Muscle of arm (tissue), 14 donors: ENCODE measurements at places on chromosomes 3 and 15. TPM values are rescaled to one million over a fixed set of nuclear protein-coding genes. Genes with fewer than 3 reads are reported as not detected.

Gene GRK7
- not detected for polyA plus RNA-seq

Gene RNU5B-1
- not detected for polyA plus RNA-seq

Gene CPN2
- 0.32 TPM for polyA plus RNA-seq

Gene UNC13C
- polyA plus RNA-seq = 4.2 TPM

- DNase-seq = no peak
Observed at GRCh38 chr3:135325726-135326235, 530.7 kb downstream of the EPHB1 start.

- DNase-seq = no peak
Observed at GRCh38 chr3:46124216-46125177, 83.6 kb downstream of the CCR1 start.

DNA sequence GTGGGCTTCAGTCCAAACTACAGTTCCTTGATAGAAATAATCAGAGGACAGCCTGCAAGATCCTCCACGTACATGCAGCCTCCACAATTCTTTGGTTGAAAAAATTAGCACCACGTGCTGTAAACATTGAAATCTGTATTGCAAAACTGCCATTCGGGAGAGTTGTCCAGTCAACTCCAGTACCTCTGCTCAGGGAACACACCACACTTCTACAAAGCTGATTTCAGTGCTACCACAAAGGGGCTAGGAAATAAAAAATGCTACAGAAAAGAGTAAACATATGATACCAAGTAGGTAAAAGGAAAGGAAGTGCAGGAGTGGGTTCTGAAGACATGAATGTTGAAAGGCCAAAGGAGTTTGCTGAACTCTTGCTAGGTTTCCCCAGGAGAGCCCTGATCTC lies 40.4 kb downstream of the GHSR start:
- no peak for DNase-seq

DNA sequence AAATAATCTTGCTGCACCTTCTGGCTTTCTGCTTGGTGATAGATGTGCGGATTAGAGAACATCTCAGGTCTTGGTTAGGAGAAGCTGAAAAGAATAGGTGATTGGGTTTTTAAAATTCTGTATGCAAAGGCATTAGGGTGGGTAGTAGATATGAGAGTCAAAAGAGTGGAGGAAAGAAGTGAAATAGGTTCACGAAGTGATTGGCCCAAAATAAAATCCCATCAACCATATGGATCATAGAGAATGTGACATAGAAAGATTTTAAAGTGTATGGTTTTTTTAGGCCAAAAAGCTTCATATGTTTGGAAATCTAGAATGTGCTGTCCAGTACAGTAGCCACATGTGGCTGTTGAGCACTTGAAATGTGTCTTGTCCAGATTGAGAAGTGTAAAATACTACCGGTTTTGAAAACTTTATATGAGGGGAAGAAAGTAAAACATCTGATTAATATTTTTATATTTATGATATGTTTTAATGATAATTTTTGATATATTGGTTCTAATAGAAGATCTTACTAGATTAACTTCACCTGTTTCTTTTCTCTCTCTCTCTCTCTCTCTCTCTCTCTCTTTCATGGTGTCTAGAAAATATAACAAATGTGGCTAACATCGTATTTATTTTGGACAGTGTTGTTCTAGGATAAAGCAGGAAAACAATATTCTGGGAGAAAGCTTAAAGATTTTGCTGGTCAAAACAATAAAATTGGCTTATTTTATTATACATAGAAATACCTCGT lies 2.9 kb downstream of the MBNL1 start:
- no peak for DNase-seq

DNA sequence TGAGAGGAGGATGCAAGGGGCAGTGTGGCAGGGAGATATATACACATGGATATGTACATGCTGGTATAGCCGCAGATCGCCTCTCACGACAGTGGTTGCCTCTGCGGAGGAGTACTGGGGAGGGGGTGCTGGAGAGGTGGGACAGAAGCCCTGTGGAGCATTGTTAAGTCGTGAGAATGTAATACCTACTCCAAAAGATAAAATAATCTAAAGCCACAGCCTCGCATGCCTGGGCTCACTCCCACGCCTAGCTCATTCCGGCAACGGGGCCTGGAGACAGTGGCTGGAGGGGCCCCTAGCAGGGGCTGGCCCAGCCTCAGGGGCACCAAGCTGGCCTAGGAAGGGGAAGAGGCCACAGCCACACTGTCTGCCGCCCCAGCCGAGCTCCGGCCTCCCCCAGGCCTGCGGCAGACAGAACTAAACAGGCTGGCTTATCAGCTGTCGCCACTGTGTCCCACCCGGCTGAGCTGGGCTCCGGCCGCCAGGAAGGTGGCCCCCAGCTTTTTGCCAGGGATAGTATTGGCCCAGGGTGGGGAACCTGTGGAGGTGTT lies 65.1 kb upstream of the LCTL start:
- DNase-seq = no peak

DNA sequence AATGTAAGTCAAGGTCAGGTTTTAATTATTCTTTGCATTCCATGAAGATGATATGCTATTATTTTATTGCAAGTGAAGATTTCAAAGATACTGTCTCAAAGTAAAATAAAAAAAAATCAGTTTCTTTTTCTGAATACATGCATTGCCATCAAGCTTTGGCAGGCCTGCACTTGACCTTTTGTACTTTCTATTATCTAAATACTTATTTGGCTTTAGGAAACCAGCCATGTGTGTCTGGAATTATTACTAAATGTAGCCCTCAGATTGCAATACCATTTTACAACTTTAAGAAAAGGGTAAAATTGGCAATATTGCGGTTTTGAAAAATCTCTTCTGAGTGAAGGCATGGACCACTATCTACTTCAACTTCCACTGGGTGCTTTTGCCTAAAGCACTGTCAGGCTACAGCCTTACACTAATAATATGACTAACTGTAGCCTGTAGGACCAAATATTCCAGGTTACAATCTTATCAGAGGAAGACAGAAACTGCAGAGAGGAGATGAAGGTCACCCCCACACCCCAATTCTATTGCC lies 349.4 kb upstream of the DCBLD2 start:
- no peak for DNase-seq
